Left lobe of liver (tissue), 2 donors: ENCODE measurements at places on chromosomes 6 and 20. TPM values are rescaled to one million over a fixed set of nuclear protein-coding genes. Genes with fewer than 3 reads are reported as not detected.

- no peak for DNase-seq
These were observed 11.3 kb downstream of the MBOAT1 start for GRCh38 chr6:20200761-20201630.

- DNase-seq = no peak
These were observed 153.7 kb upstream of the RIPOR2 start for GRCh38 chr6:25089442-25089841.

DNA sequence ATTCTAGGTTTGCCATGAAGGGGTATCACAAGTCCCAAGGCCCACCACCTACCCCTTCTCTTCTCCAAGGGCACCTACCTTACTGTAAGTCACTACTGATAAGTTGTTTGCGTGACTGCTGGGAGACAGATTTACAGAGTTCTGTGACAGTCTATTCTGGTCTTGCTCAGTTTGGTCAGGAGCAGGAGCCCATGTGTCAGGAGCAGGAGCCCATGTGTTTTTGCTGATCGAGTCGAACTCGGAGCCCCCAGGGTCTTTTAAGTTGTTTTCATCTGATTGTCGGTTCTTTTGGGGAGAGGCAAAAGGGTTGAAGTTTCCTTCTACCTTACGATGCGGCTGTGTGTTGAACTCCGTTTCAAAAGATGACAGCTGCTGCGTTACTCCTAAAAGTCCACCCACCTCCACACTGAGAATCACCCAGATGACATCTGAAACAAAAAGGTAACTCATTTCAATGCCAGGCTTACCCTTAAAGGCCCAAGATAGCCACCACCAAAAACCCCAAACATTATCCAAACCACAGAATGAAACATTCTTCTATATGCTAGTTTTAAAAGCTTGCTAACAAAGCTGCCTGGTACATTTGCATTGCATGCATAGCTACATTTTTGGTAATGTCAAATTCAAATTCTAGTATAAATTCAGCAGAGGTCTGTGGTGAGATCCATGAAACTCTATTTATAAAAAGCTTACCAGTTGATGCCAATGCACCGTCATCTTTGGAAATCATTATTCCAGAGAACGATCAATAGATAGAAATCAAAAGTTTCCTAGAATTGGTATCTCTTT, 50.5 kb upstream of the SPDEF start:
- DNase-seq = no peak

- peak; percentile 66 for DNase-seq
These were observed 784 bp downstream of the FKBP5 start for GRCh38 chr6:35687658-35688604.

NOL4L gene
- total RNA-seq = 5.8 TPM

GRCh38 chr6:100658486-100658885, 193.8 kb upstream of the SIM1 start:
- no peak for DNase-seq

GRCh38 chr20:17902531-17903083, 66.0 kb downstream of the SNX5 start:
- DNase-seq = no peak

GRCh38 chr6:53938810-53939209, 144.0 kb downstream of the LRRC1 start:
- DNase-seq = no peak

LGSN gene
- 1.0 TPM for total RNA-seq

DNA sequence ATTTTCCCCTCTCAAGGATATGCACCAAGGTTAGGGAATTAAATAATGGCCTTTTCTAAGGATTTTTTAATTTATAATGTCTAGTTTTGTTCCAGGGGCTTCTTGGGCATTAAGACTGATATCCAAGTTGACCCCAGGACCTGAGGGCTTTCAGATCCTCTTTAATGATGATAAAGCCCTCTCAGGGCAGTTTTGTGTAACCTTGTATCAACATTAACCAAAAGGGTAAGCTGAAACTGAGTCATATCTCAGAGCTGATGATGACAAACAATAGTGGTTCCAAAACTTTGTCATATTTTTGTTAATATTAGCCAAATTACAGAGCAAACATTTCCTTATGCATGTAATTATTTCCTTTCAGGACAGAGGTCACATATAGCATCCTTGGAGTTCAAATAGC, 309.4 kb upstream of the MAN1A1 start:
- DNase-seq = no peak

DNA sequence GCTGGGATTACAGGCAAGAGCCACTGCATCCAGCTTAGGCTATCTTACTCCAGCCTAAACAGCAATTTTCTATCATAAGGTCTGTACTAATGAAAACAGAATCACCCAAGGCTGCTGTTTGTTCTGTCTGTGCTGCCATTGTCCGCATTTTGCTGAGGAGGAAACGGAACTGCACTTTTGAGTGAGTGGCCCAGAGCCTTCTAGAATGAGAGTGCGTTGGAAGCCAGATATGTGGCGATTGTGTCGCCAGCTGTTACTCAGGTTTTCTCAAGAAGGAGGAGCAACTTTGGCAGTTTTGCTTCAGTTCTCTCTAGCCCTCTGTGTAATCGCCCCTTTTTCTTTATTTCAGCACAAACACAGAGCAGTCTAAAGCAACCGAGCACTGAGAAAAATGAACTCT, 18.3 kb downstream of the PRDM1 start:
- DNase-seq = no peak

ACAT2 gene
- total RNA-seq = 44.6 TPM

DNA sequence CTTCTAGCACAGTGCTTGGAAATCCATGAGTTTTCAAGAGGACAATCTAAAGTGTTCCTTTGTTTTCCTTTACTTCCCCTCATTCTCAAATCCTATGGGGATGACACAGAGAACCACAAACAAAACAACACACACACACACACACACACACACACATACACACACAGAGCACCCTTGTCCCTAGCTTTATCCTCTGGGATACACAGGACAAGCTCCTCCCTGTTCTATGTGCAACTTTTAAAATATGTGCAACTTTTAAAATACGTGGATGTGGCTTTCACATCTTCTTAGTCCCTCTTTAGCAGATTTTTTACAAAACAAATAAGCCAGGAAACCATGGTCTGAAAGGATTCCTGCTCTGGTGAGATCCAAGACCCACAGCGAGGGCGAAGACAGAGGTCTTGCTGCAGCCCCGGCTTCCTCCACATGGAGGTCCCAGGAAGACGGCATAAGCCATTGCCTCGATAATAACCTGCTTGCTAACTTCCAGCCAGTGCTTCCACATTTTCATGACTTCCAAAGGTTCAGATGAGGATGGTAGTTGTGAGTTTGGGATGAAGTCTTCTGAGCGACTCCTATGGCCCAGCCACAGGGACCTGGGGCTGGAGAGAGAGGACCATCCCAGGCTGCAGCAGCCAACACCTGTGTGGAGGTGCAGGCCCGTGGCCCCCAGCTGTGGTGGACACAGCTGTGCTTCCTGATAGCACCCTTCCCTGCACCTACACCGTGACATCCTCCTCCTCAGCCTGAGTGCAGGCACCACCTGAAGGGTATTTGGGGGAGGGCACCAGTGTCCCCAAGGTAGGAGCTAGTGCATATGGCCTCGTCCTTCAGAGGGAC, 62.8 kb upstream of the CD93 start:
- peak; percentile 35 for DNase-seq

SCUBE3 gene
- 0.03 TPM for total RNA-seq

- DNase-seq = no peak
These were observed 60.9 kb downstream of the C6orf58 start for GRCh38 chr6:127637830-127638409.

KIF13A gene
- 16.7 TPM for total RNA-seq

DNA sequence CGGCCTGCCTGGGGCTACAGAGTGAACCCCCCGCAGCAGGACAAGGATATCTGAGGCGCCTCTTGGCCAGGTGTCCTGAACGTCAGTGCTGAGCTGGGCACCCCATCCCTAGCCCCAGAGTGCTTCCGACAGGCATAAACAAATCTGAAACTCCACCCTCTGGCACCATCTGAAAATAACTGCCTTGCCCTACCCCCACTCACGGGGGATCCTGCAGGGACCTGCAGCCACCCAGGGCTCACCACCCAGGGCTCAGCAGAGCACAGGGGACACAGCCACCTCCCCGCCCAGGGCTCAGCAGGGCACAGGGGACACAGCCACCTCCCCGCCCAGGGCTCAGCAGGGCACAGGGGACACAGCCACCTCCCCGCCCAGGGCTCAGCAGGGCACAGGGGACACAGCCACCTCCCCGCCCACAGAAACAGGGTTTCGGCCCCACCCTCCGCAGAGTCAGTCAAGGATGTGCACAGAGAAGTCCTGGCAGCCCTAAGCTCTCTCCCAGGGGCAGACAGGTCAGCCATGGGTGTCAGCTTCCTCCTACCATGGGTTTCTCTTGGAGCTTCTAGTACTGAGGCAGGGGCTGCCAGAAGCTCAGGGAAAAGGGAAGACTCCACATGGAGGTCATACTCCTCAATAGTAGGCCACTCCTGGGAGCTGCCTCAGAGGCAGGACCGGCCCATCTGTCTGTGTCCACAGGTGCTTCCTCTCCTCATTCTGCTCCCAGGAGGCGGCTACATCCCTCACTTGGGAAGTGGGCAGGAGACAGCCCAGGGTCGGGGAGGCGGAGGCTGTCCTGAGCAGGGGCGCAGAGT, 4.6 kb downstream of the UCKL1 start:
- DNase-seq = no peak

DNA sequence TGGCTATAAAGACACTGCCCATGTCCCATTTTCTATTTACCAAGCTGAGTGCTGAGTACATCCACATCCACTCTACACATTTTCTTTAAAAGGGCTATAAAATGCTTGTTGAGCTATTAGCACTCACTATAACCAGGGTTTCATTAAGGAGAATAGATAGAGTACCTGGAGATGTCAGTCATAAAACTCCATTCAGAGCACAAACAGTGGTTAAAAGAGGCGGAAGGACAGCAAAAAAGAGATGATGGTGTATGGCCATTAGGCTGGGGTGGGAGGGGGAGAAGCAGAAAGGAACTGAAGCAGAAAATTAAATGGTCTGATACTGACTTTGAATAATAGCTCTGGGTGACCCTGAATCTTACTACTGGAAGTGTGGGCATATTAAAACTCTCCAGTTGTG, 609.9 kb upstream of the MAP3K7 start:
- DNase-seq = no peak

OPRM1 gene
- not detected for total RNA-seq

DZANK1 gene
- 0.55 TPM for total RNA-seq

NKX2-4 gene
- total RNA-seq = not detected

PTPRT gene
- 0.88 TPM for total RNA-seq

CTCFL gene
- total RNA-seq = 0.15 TPM

LRFN2 gene
- 0.05 TPM for total RNA-seq

CNR1 gene
- total RNA-seq = 0.23 TPM

MUC21 gene
- not detected for total RNA-seq

- DNase-seq = no peak
These were observed 13.3 kb downstream of the GRM4 start for GRCh38 chr6:34132486-34133185.

DNA sequence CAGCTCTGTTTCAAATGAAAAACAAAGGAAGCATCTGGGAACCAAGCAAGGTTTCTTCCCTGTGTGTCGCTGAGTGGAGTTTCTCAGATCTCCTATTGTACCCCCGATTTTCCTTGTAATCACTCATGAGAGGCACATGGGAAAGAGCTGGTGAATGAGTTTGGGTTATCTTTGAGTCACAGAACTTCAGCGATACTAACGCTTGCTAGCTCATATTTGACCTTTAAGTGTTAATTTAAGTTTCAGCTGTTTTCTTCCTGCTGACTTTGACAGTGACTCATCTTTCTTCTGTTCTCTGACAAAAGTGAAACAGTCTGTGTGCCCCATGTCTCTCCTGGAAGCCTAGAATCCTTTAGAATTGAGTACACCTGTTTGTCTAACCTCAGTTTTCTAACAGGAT, 261.1 kb upstream of the RGS17 start:
- DNase-seq = no peak

DNA sequence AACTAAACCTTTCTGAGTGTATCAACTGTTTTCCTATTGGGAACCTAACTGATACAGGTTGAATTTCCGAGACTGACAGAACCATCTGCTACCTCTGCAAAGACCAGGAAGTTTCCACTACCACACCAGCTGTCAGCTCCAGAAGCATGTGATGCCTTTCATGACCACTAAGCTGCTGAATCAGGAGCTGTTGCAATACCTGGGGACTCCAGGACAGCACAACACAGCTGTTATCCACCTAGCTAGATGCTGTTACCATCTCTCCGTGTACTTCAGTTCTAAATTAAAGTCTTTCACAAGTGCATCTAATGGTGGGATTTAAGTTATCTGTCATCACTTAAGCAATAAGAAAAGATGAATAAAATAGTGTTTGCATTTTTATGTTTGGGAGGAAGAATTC, 158.2 kb upstream of the IMPG1 start:
- no peak for DNase-seq

ZNF831 gene
- total RNA-seq = 0.05 TPM

DNA sequence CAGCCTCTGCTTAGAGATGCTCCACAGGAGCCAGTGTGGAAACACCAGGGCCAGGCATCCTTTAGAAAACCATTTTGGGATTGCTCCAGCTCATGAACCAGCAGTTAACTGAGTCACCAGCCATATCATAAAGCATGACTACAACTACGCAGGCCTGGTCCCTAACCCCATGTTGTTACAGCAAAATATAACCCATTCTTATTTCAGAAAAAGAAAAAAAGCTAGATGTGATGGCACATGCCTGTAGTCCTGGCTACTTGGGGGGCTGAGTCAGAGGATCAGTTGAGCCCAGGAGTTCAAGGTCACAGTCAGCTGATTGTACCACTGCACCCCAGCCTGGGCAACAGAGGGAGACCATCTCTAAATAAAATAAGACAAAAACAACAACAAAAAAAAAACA, 36.8 kb downstream of the C6orf15 start:
- DNase-seq = no peak

RIPPLY2 gene
- not detected for total RNA-seq

DNA sequence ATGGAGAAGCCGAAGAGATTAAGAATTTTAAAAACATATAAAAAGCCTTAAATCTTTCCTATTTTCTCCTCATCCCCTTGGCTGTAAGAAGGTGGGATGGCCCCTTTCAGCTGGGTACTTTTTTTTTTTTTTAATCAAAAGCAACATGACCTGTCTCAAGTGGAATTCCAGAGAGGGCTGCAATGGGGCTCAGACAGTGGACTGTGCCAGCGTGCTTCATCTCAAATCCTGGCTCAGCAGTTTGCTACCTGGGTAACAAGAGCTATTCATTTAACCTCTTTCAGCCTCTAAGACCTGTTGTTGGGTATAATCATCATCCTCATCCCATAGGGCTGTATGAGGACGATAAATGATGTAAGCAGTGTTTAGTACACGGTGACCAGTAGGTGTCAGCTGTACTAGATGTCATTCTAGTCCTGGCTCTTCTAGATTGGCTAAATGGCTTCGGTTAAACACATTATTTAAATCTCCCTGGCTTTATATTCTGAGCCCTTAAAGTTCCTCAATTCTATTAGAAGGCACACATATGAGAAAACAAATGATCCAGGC, 6.9 kb upstream of the PPP1R3G start:
- DNase-seq = no peak
